ENCODE measurements at places on chromosomes 16 and 17.

GRCh38 chr17:78962345-78962983, 17.3 kb downstream of the LGALS3BP start:
- no peak for DNase-seq

DNA sequence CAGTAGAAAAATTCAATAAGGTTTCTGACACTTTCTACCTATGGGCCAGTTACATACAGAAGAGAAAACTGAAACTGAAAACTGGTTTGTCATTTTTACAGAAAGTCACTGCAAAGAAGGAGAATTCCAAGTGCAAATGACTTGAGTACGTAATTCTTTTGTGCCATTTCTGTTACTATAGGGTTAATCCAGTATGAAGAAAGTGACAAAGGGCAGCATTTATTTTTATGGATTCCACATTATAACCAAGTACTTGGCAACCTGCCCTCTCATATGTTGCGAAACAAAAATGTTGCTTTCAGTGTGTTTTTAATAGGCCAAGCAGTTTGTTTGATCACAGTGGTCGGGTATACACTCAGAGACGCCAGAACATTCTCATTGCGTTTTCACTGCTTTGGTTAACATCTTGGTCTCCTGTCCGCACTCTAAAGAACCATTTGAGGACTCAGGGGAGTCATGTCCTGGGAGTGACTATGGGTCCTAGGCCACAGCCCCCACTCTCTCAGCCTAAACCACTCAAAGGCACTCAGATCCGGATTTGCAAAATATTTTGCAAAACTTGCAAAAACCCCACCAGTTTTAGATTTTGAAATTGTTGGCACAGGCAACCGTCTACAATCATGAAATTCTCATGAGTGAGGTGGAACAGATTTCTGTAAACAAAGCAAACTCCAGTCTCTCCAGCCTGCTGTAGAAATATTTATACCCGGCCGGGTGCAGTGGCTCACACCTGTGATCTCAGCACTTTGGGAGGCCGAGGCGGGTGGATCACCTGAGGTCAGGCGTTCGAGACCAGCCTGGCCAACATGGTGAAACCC, 15.4 kb upstream of the HELZ start:
- peak; percentile 83 for DNase-seq

- no peak for DNase-seq
Observed at GRCh38 chr17:43457362-43457692, 26.4 kb upstream of the DHX8 start.

- DNase-seq = no peak
Observed at GRCh38 chr17:55727920-55728319, 5.3 kb upstream of the TMEM100 start.

- no peak for DNase-seq
Observed at GRCh38 chr17:49505854-49506253, 10.8 kb downstream of the NGFR start.

DNA sequence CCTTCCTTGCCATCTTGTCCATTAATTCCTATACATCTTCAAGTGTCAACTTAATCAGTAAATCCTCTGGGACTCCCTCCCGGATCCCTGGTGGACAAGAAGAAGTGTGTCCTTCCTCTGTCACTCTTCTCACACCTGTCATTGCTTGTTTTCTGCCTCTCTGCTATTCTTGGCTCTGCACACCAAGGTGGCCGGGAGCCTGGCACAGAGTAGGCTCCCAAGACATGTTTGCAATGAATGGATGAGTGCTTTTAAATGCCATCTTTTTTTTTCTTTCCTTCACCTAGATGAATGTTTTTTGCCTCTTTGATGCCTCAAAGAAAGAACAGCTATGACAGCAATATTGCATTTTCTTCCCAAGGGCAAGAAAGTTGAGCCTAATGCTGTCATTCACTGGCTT, 58.0 kb upstream of the CLEC18A start:
- DNase-seq = no peak

DNA sequence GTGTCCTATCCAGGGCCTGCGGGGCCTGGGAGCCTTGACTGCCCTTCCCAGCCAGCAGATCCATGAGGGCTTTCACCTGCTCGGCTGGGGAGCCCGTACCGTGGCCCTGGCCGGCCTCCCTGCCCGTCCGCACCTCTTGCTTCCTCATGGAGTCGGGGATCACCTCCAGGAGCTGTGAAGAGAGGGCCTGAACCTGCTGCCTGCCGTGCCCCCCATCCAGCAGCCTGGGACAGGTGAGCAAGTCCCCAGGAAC, 12.4 kb downstream of the NLRC3 start:
- no peak for DNase-seq

GRCh38 chr16:54647216-54647615, 283.4 kb upstream of the IRX5 start:
- DNase-seq = no peak

DNA sequence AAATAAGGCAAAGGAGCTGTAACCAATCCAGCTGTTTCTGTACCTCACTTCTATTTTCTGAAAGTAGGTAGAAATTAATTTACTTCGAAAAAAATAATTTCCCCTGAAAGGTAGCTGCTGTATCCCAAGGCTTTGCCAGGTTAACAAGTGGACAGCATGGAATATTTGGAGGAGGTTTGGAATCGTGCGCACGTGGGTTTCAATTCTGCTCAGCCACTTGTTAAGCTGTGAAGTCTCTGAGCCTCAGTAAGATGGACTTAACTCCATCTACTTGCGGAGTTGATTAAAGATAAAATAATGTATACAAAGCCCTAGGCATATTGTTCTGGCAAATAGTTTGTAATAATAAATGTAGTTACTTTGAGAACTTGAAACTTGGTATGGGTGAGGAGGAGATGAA, 57.4 kb upstream of the LGALS9 start:
- no peak for DNase-seq

DNA sequence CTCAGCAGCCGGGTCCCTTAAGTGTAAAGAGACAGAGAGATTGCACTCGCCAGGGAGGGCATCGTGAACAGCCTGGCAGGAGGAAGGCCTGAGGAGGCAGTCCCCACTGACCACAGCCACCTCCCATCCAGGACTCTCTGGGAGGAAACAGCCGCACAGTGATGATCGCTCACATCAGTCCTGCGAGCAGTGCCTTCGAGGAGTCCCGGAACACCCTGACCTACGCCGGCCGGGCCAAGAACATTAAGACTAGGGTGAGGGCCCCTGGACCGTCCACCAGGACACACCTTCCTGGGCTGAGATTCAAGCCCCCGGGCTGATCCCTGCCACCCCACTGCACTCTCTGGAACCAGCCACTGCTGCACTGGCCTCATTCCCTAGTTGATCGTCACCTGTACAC, 14.0 kb downstream of the BTBD17 start:
- no peak for DNase-seq

DNA sequence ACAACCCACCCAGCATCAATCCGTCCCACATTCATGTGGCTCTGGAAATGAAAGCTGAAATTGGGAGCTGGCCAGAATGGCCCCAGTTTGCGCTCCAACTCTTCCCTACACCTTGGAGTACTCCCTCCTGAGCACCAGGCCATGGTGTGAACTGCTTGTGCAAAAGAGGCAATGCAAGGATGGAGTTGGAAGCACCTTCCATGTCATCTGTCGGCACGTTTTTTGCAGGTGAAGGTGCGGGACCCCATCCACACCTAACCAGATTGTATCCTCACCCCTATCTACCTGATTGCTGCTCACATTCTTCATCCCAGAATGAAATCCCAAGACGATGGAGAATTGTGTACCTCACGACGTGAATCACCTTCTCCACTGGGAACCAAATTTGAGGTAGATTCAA, 136.6 kb upstream of the WSB1 start:
- no peak for DNase-seq

DNA sequence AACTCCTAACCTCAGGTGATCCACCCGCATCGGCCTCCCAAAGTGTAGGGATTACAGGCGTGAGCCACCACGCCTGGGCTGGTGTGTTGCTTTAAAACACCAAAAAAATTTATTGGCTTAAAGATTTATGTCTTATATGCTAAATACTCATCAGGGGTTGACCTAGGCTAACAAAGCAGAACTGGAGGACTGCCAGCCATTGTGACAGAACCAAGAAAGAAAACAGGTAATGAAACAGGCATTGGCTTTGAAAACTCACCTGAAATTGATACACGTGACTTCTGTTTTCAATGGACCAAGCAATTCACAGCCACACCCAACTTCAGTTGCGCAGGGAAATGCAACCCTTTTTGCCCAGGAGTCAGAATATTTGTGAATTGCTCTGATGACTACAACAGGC, 4.9 kb upstream of the PHAF1 start:
- no peak for DNase-seq

GRCh38 chr17:77308861-77309726, 168.3 kb downstream of the SEC14L1 start:
- DNase-seq = no peak

DNA sequence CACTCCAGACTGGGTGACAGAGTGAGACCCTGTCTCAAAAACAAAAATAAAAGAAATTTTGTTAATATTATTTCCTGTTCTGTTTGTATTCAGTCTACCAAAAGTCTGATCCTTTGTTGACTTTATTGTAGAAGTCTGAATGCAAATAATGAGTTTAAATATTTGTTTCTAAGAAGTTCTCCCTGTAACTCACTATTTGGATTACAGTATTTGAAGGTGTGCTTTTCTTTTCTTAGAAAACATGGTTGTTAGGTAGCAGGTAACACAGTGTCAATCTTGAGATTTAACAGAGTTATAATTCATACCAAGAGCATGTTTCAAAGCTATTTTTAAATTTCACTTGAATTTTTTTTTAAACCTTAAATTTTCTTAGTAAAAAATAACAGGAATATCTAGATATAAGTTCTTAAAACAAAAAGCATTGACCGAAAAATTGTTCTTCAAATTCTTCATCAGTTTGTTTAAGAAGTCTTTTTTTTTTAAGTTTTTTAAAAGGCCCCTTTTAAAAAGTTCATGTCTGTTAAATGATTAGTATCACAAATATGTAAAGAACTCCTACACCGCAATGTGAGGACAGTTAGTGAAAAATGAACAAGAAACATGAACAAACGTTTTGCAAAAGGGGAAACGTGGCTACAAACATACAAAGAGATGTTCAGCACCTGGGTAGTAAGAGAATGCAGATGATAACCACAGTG, 35.0 kb downstream of the GAN start:
- DNase-seq = no peak

- no peak for DNase-seq
Observed at GRCh38 chr17:44039829-44040635, 25.3 kb upstream of the TMEM101 start.
